ENCODE measurements at places on chromosomes 3 and 15.

- DNase-seq: no peak
Observed at GRCh38 chr3:11600501-11601282, 43.0 kb downstream of the VGLL4 start.

- DNase-seq: no peak
Observed at GRCh38 chr15:73914145-73914544, 12.1 kb upstream of the LOXL1 start.

GRCh38 chr3:62874711-62875557, at the start of gene CADPS:
Gene CADPS (minus strand): TSS chr3:62875416. CDS start chr3:62875029, 387 bp downstream.
- no peak for DNase-seq

DNA sequence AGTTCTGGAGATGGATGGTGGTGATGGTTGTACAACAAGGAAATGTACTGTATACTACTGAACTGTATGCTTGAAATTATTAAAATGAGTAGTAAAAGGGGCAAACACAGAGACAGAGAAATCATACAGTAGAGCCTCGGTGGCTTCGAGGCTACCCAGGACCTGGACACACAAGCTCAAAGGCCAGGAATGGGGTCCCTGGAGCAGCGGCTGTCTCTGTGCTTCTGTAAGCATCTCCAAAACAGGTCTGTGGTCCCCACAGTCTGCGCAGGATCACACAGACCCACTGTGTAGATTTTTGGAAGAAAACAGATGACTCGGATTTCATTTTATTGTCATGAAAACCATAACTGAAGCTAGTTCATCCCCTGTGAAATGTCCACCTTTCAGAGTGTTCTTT, 39.7 kb downstream of the PGPEP1L start:
- DNase-seq: no peak

GRCh38 chr15:80275961-80276360, 23.9 kb upstream of the CTXND1 start:
- DNase-seq: no peak

Data from T follicular helper cell (primary cell).